ENCODE measurements at places on chromosomes 4 and X. TPM values are rescaled to one million over a fixed set of nuclear protein-coding genes. Genes with fewer than 3 reads are reported as not detected.

Gene ASMT
- not detected for total RNA-seq

Gene UGT2B15
- not detected for total RNA-seq

Gene DACH2
- total RNA-seq, result not detected

Gene ALB
- not detected for total RNA-seq

Gene CXCR3
- total RNA-seq, result 35.2 TPM

Gene HSFX4
- not detected for total RNA-seq

Gene ZNF157
- total RNA-seq, result 0.40 TPM

Gene PPBP
- not detected for total RNA-seq

Data from activated CD4-positive, alpha-beta T cell treated with anti-CD3 and anti-CD28 coated beads, Interleukin-2, amount 10 ng/mL, durations not matched to agents 24 days and 14 days (primary cell).